ENCODE measurements at places on chromosomes 2 and 18.

GRCh38 chr18:75351409-75351808 is 76.1 kb downstream of the SMIM21 start:
- DNase-seq = no peak

GRCh38 chr2:95032868-95033603 is 7.5 kb downstream of the MAL start:
- DNase-seq = no peak

DNA sequence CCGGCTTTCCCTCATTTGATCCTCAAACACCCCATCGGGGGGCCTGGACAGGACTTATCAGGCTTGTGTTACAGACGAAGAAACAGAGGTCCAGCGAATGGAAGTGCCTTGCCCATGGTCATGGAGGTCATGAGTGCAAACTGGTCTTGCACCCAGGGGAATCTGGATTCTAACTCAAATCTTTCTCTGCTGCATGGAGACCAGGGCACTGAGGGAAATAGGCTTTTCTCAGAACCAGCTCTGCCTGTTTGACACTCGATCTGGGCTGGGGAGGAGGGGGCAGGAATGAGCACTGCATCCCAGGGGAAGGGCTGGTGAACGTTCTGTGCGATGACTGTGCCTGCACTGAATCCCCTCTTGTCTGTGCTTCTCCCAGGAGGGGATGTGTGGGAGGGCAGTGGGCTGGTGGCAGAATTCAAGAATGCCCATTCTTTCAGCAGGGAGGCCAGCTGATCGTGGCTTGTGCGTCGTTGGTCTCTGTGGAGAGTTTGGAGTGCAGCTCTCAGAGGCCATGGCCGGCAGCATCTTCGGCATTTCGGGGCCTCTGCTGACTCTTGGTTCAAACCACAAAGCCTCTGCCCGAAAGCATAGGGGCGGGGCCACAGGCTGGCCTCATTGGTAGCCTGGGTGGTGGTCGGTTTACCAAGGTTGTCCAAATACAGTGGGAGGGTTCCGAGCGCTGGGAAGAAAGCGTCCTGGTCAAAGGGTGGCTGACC is 171.6 kb downstream of the DDX1 start:
- no peak for DNase-seq

- no peak for DNase-seq
These were observed 104.4 kb downstream of the ASXL3 start for GRCh38 chr18:33682436-33682835.

GRCh38 chr2:9753276-9753600 is 90.0 kb upstream of the TAF1B start:
- no peak for DNase-seq

- DNase-seq = no peak
These were observed 11.8 kb downstream of the RASGRP3 start for GRCh38 chr2:33488178-33488690.

DNA sequence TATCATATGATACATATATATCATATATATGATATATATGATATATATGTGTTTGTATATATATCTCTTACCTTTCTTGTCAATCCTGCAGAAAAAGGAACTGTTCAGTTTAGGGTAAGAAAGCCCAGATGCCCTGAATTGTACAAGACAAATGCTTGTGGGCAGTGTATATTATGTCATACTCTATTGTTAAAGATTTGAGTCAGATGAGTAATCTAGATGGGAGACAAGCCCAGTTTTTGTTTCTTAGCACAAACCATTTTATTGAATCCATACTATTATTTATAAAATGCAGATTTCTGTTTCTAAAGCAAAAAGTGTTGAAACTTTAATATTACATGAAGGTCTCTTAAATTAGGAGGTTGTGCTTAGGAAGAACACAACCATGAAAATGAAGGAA is 90.6 kb downstream of the VRK2 start:
- no peak for DNase-seq
